Right kidney (tissue), 9 donors: ENCODE measurements at places on chromosomes 2 and 18.

DNA sequence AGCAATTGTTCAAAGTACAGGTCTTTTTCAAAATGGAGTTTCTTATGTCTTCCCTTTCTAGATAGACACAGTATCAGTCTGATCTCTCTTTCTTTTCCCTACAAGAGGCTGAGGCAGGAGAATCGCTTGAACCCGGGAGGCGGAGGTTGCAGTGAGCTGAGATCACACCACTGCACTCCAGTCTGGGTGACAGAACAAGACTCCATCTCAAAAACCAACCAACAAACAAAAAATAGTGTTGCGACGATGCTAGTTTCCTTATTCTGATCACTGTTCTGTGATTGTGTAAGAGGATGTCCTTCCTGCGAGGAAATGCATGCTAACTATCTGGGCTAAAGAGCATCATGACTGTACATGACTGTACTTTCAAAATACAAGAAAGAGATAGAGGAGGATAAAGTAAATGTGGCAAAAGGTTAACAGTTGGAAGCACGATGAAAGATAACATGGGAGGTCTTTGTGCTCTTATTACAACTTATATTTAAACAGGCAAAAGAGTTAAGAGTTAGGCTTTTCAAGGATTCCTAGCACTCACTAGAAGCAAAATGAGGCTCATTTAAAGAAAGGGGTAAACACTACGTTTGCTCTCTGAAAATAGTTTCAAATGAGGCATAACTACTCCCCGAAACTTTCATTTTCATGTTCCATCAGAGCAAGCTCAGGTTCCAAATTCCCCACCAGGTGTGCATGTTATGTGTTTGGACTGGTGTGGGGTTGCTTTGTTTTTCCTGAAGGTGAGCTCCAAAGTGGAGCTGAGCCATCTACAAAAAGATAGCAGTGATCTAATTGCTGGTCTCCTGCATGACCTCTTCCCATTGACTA is 23.8 kb downstream of the SOWAHC start:
- DNase-seq, result no peak

GRCh38 chr2:149400997-149401396 is 70.6 kb downstream of the LYPD6 start:
- DNase-seq, result no peak

DNA sequence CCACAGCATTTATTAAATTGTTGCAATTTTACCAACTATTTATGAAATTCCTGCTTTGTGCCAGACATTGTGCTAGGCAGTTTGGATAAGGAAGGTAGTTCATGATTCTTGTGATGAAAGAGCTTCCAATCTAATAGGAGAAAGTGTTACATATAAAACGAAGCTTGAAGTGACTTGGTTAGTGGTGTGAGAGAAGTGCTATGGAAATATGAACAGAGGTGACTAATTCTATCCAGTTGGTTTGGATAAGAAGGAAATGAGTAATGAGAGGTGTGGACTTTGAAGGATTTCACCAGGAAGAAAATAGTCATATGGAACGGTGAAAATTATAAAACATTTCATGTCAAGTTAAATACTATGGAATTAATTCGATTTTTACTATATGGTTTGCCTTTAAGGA is 48.6 kb downstream of the EML6 start:
- DNase-seq, result no peak

- no peak for DNase-seq
These were observed 144.9 kb upstream of the ERBB4 start for GRCh38 chr2:212683346-212684097.

GRCh38 chr18:36831139-36831538 is 2.2 kb downstream of the KIAA1328 start:
- DNase-seq, result no peak

DNA sequence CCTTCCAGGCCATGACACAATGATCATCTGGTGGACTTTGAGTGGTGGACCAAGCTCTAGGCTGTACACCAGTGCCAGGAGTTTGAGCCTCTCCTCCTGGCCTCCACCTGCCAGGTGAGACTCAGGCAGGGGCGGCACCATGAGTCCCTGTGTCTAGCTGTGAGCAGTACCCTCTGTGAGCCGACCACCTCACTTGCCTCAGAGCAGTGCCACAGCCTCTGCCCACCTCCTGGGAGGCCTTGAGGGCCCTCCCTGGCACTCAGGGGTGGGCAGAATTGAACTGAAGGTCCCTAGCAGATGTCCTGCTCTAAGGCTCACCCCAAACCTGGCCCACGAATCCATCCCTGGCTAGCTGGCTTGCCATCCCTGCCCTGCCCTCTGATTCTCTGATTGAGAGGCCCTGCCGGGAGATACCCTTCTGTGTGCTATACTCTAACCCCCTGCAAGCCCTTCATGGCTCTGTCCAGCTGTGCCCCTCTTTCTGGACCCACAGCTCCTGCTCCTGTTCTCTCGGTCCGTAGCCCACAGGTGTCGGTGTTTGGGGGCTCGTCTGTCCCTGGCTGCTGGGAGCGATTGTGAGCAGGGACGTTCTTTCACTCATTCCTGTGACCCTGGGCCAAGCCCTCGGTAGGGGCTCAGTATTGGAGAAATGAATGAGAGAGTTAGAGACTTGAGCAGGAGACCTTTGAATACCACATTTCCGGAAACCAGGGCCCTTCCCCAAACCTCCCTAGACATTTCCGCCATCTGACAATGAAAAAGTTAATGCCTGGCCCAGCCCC is 70.0 kb downstream of the INHBB start:
- DNase-seq, result no peak

GRCh38 chr2:60215386-60215901 is 338.0 kb downstream of the BCL11A start:
- DNase-seq, result peak; percentile 37

DNA sequence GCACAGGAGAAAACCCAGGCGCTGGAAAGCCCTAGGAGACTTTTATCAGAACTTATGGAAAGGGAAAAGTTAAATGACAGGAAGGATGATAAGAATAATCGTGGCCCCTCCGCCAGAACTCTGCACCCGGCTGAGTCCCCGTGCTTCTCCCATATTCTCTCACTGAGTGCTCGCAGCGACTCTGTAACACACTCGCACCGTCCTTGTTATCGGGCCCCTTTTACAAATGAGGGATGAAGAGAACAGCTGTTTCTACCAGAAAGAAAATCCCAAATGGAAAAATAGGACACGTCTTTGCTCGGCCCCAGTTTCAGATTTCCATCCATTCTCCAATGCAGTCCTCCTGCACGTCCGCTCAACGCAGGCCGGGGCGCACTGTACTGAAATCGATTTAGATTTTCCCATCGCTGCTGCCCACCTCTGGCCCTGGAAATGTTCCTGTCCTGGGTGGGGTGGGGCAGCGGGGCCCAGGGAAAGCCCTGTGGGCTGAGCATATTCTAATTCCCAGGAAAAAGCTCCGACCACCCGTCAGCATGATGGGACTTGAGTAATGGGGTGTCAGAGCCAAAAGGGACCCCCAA is 66.4 kb downstream of the KCNF1 start:
- DNase-seq, result no peak

DNA sequence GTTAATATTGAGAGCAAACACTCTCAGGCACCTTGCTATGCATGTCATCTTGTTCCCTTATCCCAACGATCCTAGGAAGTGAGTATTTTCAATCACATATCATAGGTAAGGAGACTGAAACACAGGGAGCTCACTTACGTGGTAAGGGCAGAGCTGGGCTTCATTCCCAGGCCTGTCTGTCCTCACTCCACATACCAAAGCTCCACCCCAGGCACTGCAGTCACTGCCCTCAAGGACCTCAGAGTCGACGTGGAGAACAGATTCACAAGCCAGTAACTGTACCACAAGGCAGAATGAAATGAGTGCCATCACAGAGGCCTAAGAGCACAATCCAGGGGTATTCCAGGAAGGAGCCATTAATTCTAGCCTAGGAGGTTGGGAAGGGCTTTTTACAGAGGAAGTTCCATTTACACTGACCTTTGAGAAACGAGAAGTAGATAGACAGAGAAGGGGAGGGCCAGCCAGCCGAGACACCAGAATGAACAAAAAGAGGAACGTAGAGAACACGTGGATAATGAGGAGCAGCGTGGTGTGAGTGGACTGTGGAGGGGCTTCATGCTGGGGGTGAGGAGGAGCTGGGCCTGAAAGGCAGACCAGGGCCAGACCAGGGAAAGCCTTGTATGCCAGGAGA is 48.6 kb downstream of the KIAA2012 start:
- DNase-seq, result no peak

- DNase-seq, result no peak
These were observed 227.0 kb upstream of the COPS8 start for GRCh38 chr2:236858661-236859060.

GRCh38 chr18:657311-658000 is at the start of gene TYMS:
TYMS (plus strand) TSS chr18:657653; CDS start chr18:657743, 90 bp downstream.
- peak; percentile 84 for DNase-seq
